ENCODE measurements at places on chromosomes 4 and X.

GRCh38 chr4:7150036-7150635 is 42.2 kb upstream of the SORCS2 start:
- DNase-seq: no peak

DNA sequence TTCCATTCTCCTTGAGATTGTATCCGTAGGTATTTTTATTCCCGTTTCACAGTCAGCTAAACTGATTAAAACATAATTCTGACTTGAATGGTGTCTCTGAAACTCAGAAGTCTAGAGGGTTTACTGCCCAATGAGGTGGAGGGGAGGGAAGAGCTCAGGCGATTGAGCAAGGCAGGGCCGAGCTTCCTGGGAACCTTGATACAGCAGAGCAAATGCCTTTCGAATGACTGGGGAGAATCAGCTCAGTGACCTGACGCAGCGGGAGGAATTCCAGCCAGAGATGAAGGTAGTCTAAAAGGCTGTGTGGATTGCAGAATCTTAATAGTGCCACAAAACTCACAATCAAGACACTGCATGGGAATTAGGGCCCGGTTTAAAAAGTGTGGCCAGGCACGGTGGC is 233.6 kb downstream of the EVC2 start:
- DNase-seq: no peak

DNA sequence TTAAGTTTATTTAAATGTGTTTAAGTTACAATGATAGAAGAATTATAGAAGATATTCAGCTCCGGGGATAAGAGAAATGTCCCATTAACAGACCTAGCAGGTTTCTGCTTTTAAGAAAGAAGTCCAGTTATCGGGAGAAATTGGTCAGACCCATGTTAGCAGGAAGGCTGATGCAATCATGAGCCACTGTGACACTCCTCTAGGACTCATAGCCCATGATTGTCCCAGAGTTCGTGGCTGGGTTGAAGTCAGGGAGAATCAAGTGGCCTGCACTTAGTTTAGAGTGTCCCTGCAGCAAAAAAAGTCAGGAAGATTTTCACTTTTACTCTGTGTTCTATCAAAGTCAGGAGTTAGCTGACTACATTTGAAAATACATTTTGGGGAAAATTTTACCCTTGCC is 72.0 kb downstream of the TMEM144 start:
- DNase-seq: no peak

GRCh38 chrX:129772796-129773431 is 6.8 kb upstream of the SASH3 start:
- DNase-seq: peak; percentile 64

DNA sequence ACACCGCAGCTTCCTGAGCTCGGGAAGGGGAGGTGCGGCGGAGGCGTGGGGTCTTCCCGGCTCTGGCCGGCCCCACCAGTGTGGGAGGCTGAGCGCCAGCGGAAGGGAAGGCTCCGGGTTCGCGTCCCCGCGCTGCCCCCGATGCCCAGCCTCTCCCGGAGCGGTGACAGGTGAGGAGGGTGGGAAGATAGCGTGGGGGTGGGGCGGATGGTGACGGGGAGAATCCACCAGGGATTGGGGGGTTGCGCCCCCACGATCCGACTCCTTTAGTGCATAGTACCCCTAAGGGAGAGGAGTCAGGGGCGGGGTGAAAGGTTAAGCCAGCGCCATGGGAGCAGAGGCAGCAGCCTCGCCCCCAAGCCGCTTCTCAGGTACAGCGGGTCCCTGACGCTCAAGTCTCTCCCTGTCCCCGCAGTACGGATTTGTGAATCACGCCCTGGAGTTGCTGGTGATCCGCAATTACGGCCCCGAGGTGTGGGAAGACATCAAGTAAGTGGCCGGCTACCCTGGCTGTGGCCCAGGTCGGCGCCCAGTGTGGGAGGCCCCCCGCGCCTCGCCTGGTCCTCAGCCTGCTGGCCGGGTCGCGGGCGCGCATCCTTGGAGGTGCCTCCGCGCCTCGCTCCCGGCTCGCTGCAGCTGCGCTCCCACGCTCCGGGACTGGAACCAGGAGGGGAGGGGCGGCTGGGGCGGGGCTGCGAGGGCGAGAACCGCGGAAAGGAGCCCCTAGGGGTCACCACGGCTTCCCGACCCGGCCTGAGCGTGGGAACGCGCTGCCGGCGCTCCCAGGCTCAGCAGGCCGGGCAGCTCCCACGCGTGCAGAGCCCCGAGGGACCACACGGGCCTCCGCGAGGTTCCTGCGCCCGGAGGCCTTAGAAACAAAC is 791 bp downstream of the GUCY1B1 start:
- peak; percentile 7 for DNase-seq

DNA sequence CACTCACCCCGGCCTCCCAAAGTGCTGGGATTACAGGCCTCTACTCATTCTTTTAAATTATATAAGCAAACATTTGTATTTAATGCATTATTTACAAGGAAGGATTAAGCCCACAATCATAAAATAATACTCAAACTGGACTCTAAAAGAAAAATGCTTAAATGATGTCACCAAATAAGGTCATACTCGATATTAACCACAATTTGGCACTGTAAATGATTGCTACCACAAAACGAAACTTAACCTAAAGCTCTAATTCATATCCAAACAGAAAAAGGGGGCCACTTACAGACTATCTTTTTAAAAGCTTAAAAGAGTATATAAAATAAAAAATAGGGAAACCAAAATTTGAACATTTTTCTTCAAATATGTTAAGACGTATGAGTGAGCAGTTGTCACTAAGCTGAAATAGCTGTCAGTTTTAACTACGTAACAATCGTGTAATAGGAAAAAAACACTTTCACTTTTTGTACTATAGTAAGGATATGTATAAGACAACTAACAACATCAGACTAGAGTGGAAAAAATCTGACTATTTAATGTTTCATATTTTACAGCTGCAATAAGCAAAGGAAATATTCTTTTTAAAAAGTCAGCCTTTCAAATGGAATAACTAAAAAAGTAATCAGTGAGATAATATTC is 108.2 kb upstream of the GPR34 start:
- no peak for DNase-seq

DNA sequence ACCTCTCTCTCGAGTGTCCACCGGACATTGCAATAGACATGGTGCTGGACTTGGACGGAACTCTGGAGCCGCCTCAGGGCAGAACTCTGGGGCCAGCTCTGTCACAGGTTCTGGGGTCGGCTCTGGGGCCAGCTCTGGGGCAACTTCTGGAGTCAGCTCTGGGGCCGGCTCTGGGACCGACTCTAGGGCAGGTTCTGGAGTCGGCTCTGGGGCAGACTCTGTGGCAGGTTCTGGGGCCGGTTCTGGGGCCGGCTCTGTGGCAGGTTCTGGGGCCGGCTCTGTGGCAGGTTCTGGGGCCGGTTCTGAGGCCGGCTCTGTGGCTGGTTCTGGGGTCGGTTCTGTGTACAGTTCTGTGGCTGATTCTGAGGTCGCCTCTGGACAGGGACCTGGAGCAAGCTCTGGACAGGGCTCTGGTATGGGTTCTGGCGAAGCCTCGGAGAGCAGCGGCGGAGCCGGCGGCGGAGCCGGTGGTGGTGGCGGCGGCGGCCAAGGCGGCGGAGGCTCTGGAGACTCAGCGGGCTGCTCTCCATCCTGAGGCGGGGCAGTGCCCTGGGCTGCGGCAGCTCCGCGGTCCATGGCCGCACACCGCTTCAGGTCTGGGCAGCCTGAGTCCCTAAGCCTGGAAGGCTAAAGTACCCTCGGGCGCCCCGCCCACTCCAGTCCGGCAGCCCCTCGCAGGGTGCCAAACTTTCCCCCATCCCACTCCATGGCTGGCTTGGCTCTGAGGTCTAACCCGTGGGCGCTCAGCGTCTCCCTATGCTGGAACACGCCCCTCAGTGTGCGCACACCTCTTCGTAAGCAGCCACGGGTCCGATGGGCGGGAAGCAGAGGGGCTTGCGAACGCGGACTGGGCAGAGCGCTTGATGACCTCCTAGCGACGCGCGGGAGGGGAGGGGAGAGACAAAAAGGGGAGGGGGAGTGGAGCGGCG is at the start of gene DGKK:
TSS of gene DGKK (minus strand) at position 723 of the 929 bp plus-strand sequence. CDS start at position 576, 147 bp downstream.
- no peak for DNase-seq

DNA sequence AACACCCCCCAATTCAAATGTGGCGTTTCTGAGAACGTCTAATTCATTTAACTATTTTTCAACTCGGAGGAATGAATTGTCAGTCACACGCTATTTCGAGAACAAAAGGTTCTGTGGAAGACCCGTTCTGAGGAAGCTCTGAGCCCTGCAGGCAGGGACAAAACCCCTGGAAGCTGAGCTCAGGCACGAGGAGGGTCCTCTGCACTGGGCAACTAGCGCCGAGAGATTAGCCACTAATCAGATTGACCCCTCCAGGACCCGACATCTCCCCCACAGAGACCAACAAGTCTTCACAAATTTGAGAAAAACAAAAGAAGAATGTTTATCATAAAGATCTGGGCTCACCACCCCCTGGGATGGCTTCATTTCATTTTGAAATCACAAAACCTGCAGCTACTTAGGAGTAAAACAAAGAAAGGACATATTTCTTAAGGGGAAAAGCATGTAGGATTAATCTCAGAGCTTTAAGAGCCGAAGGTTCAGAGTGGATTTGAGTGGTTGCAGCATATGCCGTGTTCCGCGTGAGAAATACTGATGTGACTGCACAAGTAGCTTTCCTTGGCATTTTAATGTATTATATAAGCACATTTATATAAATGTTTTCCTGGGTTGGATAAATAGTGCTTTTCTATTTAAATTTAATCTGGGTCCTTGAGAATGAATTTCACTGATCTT is 41.8 kb downstream of the ADRA2C start:
- DNase-seq: no peak

GRCh38 chr4:139645458-139645857 is 20.2 kb upstream of the MGST2 start:
- no peak for DNase-seq

DNA sequence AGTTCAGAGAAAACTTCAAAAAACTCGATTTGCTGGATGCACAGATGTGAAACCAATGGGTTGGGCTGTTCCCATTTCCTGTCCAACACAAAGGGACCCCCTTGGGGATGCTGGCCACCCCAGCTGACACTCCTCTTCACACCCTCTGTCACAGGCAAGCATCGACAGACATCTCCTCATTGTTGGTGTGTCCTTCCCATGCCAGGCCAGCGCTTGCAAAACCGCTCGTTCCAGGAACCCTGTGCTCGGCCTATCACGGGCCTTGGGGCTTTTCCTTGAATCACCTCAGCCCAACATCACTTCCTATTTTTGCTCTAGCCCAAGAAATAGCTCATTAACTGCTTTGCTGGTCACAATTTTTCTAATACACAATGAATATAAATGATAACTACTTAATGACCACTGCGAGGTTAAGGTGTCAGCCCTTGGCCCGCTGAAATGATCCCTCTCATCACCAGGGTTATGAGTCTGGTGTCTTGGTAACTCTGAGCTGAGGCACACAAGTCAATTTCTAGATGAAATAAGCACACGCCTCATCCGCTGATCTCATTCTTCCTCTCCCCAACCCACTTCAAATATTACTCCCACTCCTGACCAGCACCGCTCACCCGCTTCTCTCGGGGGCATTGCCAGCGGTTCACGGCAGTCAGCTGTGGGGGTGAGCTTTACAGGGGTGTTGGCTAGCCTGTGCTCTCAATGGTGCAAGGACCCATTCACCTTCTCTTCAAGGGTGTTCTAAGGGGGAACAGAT is 32.3 kb downstream of the BCOR start:
- DNase-seq: peak; percentile 55
